ENCODE measurements at places on chromosomes 13 and 19.

GRCh38 chr13:100542826-100543156 lies 45.8 kb downstream of the GGACT start:
- no peak for DNase-seq

- no peak for DNase-seq
Measured at GRCh38 chr13:53220038-53220437, 191.4 kb downstream of the OLFM4 start.

DNA sequence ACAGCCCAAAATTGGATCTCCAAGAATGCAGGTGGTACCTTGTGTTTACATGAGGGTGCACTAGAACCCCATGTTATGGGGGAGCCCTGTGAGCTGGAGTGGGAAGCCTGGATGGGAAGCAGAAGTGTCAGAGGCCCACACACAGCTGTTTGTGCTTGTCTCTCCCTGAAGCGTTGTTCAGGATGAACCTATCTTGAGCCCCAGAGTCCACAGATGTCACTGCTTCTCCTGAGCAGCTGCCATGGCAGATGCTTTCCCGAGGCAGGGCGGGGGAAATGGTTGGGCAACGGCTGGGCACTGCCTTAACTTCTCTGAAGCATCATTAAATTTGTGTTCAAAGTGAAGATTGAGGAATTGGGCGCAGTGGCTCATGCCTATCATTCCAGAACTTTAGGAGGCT lies 17.1 kb upstream of the CHST8 start:
- DNase-seq: no peak

GRCh38 chr19:35495107-35496064 lies 5.1 kb upstream of the KRTDAP start:
- DNase-seq: peak; percentile 64

- DNase-seq: no peak
Measured at GRCh38 chr13:100714478-100714877, 39.9 kb upstream of the TMTC4 start.

GRCh38 chr13:109784590-109785140 lies 1.7 kb downstream of the IRS2 start:
- DNase-seq: peak; percentile 58

DNA sequence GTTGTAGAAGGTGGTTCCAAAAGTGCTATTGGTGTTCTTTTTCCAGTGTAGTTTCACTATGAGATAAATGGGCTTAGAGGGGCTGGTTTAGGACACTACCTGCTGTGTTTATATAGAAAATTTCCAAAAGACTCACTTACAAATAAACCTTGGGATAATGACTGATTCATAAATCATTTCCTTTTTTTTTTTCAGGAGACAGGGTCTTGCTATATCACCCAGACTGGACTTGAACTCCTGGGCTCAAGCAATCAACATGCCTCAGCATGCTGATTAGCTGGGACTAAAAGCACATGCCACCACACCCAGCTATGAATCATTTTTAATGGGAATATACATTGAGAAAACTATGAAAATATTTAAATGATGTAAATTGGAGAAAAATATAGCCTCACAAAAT lies 376.6 kb downstream of the PCDH9 start:
- no peak for DNase-seq

- no peak for DNase-seq
Measured at GRCh38 chr13:93561576-93562225, 335.1 kb downstream of the GPC6 start.

DNA sequence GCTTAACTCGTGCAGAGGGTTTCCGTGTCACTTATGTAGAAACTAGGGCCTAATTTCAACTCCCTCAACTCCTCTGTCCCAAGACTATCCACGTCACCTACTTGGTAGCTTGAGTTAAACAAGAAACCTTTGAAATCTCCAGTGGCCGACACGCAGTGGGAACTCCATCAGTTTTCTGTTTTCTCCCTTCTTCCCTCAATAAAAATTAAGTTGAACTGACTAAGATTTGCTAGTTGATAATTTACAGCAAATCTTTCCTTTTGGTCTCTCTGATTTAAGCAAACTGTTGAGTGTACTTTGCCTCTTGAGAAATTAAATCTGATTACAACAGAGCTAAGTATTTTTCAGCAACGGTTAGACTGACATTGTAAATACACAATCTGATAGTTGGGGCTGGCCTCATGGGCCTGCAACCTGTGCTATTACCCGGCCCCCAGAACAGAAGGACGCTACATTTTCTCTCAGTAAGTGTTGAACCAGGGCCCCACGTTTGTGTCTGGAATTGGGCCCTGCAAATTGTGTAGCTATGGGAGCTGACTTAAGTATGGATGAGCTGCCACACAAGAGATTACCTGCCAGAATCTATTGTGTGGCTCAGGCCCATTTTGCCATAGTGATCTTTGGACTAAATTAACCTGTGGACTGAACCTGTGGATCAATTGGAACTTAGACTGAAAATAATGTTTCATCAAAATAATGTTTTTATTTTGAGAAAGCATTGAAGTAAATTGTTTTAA lies 708 bp upstream of the ESD start:
- DNase-seq: no peak

DNA sequence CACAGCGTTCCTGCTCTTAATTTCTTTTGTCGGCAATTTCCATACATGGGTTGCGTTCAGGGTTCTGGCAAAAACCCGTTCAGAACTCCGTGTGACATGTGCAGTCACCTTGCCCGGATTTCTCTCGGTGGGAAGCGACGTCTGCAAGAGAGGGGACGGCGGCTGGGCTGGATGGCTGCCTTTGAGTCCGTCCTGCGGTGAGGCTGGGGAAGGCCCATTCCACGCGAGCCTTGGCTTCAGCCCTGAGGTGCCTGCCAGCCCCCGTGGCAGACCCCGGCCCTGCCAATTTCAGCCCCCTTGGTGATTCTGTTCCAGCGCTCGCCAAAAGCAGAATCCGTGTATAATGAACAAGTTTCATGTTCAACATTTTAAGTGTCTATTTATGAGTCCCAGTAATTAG lies 72.6 kb upstream of the TSHZ3 start:
- DNase-seq: no peak

GRCh38 chr19:33574824-33575223 lies 46.9 kb upstream of the CHST8 start:
- no peak for DNase-seq

- DNase-seq: no peak
Measured at GRCh38 chr19:16378291-16378889, 53.8 kb downstream of the KLF2 start.

DNA sequence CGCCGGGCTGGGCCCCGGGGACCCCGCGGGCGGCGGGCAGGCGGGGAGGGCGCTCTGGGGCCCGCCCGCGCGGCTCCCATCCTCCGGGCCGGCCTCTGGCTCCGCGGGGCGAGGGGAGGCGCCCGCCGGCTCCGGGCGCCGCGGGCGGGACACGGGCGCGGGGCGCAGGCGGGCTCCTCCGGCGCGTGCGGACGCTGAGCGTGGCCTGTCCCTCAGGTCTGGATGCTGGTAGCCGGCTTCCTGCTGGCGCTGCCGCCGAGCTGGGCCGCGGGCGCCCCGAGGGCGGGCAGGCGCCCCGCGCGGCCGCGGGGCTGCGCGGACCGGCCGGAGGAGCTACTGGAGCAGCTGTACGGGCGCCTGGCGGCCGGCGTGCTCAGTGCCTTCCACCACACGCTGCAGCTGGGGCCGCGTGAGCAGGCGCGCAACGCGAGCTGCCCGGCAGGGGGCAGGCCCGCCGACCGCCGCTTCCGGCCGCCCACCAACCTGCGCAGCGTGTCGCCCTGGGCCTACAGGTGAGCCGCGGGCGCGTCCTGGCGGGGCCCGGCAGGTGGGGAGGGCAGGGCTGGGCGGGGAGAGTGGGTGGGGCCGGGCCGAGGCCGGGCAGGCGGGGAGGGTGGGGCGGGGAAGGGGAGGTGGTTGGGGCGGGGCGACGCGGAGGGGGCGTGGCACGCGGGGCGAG lies 420 bp downstream of the IL17D start:
- DNase-seq: peak; percentile 63

DNA sequence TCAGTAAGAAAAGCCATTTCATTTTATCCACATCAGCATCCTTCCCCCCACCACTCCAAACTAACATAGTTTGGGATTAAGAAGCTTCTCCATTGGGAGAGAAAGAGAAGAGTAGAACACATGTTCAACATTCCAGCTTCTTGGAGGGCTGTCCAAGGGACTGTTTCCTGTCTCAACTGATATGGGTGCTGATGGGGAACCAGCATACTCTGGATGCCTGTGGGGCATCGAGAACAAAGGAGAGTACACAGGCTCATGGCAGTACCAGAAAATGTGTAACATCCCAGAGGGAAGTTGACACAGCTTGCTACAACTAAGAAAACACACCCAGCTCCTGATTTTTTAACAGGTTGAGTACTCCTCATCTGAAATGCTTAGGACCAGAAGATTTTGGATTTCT lies 24.7 kb downstream of the SUCLA2 start:
- DNase-seq: no peak

DNA sequence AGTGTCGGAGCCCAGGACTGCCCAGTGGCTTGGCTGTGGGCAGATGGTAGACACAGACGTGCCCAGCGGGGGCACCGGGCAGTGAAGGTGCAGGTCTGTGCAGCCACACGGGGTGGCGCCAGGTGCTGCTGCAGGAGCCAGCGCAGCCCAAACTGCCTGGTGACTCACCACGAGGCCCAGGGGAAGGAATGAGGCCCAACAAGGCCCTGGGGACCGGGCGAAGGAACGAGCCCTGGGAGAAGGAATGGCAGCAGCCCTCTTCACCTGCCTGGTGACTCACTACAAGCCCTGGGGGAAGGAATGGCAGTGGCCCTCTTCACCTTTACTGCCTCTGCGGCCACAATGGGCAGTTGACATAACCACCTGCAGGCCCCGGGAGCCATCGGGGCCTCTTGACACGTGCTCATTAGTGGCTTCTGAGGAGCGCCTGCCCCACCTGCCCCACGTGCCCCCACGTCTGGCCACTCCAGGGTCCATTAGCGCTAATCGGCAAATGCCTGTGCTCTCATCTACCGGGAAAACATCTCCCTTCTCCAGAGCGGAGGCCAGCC lies 9.3 kb downstream of the MED16 start:
- no peak for DNase-seq

GRCh38 chr13:43303033-43303729 lies 279.8 kb downstream of the DNAJC15 start:
- no peak for DNase-seq

DNA sequence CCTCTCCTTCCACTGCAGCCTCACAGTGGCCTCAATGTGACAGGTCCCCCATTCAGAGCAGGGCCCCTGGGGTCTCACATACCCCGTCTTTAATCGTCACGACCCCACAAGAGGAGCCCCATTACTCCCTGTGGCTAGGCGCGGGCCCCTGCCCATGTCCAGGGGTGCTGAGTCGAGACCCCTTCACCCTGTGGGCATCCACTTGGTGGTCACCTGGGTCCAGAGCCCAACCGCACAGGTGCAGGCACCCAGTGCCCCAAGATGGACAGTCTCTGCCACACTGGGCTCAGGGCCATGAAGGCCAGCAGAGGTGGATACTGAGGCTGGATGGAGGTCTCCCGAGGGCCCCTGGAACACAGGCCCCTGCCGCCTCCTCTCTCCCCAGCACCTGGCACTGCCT lies 3.0 kb downstream of the TMEM259 start:
- DNase-seq: no peak

DNA sequence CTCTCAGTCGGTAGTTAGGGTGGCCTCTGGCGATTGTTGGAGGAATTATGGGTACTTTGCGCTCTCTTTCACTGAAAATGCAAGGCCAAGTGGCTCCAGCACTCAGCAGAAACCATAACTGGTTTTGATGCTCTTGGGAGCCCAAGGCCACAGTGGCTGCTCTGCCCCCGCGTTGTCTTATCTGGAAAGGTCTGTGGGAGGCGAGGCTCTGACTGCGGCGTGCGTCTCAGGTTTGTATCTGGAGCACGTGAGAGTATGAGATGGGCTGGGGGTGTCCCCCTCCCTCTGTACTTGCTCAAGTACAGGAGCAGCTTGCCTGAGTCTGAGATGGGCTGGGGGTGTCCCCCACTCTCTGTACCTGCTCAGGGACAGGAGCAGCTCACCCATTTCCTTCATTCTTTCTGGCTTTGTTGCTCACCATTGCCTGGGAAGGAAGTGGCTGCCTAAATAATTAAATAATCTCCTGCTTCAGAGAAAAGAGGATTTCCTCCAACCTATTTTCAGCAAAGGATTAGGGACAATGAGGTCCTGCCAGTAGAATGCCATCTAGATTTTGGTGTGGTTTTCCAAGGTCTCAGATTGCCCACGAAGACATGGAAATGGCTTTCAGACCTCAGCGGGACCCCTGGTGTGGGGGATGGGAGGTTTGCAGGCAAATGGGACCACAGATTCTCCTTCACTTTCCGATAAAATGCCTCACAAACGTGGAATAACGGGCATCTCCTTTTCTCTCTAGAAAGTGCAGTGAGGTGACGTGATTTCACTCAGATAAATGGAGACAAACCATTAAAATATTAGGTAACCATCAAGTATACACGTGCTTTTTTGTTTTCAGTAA lies 14.7 kb downstream of the ATP11A start:
- no peak for DNase-seq

- no peak for DNase-seq
Measured at GRCh38 chr19:38684078-38684861, 36.8 kb downstream of the ACTN4 start.

DNA sequence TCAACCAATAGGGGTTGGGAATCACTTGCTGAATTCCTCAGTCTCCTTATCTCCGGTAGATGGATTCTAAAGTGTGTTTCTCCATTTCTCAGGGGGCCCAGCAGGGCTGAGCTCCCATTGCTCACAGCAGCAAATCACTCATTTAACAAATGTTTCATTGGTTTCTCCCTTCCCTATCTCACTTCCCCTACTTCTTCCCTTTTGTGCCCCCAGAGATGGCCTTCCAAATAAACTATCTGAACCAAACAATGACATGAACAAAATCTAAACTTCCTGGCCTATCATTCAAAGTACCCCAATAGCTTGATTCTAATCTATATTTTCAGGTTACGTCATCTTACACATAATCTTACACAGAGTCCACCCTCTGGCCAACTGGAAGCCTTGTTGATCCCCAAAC lies 60.4 kb downstream of the DLEU7 start:
- DNase-seq: no peak

DNA sequence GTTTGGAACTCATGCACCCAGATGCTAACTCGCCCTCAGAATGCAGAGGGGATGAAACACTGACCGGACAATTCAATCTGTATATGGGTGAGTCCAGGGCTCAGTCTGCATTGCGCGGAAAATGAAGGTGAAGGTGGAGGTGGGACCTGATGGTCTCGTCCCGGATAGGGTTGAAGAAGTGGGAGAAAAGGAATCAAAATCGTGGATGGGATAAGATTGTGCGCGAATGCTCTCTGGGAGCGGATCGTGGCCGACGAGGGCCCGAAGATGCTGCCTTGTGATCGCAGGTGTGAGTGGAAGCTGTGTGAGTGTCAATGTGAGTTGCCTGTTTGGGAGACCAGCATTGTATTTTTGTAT lies 594 bp upstream of the ZNF850 start:
- DNase-seq: no peak

DNA sequence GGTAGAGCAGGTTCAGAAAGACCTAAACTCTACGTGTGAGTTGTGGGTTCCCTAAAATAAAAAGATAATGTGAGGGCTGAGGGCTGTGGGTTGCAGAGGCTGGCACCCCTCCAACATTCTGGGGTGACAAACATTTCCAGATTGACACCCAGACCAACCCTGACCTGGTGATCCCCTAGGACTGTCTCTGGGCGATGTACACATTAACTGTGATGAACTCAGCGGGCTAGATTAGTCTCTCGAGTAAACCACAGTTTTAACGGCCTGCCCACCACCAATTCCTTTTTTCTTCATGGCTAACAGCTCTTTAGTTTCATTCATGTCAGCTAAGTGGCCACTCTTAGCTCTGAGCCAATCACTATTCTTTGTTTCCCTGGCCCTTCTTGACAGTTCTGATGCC lies 24.8 kb downstream of the SIAH3 start:
- DNase-seq: no peak
